ENCODE measurements at places on chromosomes 16 and 17. TPM values are rescaled to one million over a fixed set of nuclear protein-coding genes. Genes with fewer than 3 reads are reported as not detected.

Gene RPS15A
- total RNA-seq, result 1,546 TPM

Gene C17orf100
- total RNA-seq, result 6.1 TPM

GRCh38 chr17:18960803-18961511, 9.0 kb downstream of the SLC5A10 start:
- peak; percentile 89 for DNase-seq

- no peak for DNase-seq
These were observed 19.2 kb downstream of the FAM234A start for GRCh38 chr16:253833-254232.

GRCh38 chr17:16973760-16974540, 2.0 kb upstream of the TNFRSF13B start:
- no peak for DNase-seq

DNA sequence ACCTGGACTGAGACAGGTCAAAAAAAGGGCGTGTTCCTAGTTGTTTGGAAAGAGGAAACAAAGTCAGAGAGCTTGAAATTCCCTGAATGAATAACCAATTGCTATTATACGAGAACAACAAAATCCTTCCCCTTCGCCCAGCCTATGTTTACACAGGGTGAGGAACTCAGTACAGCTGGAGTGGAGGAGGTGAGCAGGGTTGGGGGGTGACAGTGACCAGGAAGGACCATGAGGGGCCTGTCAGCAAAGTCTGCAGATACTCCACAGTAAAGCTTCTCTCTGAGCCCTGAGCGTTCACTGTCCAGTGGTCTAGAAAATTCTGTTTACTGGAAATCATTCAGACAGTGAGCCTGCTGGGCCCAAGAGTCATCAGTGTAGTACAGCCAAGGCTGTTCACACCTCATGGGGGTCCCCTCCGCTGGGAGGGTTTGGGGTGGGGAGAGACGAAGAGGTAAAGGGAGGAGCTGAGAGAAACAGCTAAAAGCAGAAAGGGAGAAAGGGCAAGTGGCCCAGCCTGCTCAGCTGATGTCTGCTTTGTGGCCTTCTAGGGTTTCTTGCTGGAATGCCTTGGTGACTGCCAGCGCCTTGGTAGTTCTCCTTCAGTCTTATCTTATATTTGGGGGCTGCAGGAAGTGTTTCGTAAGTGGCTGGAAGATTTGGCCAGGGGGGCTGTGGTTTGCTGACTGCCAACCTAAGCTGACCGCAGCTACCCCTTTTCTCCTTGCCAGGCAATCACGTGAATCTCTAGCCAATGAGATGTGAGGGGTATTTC, 5.7 kb downstream of the DUSP3 start:
- DNase-seq, result no peak

All from progenitor cell of endocrine pancreas (in vitro differentiated cells).